ENCODE measurements at places on chromosomes 13 and 19.

- DNase-seq: peak; percentile 87
These were observed 82.9 kb upstream of the C1QTNF9B start for GRCh38 chr13:23980160-23980551.

DNA sequence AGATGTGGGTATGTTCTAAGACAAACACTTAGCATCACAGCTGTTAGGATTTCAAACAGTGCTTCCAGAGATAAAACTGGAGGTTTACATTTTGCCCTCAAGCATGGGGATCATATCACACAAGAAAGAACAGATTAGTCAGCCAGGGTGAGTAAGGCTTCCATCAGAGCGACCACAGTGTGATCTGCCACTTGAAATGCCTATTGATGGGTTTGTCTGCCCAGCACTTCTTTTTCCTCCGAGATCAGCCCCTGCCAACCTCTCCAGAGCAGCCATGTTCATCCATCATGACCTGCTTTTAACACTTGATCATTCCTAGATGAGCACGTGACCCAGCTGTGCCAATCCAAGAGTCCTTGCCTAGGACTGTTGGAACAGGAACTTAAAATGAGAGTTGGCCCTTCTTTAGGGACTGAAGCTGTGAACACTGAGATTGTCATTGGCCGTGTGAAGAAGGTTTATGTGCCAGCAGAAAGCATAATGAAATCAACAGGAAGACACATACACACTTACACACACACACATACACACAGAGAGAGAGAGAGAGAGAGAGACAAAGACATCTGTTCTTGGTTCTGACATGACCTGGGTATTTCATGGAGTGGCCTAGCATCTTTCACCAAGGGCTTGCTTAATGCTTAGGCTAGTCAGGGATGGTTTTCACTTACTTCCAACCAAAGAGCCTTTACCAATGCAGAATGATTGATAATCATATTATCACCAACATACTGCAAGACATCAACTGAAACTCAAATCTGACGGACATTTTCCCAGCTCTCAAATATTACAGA, 5.2 kb upstream of the CEBPG start:
- DNase-seq: no peak

DNA sequence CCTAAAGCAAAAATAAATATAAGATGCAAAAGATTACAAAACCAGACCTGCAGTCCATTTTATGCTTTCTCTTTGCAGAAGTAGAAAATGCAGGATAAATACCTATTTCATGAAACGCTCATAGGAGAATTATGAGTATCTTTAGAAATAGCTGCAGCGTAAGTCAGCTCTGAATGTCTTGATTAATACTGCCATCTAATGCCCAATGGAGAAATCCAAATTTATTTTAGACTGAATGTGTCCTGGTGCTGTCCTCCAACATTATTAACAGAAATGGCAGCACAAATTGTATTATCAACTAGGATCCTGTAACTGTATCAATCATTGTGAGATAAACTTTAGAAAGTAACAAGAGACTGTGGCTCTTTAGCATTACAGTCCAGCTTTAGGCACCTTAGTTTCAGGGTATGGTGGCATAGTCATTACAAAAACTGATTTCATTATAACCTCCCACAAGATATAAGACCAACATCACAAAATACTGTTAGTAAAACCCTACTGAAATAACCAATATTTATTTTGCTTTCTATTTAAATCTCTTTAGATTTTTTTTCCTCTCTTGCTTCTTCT, 162.1 kb upstream of the MIR17HG start:
- no peak for DNase-seq

- no peak for DNase-seq
These were observed 2.8 kb downstream of the ZIC5 start for GRCh38 chr13:99968521-99969452.

GRCh38 chr19:1859331-1859781, 4.0 kb downstream of the KLF16 start:
- DNase-seq: no peak

GRCh38 chr13:45921162-45921736, 69.7 kb upstream of the SIAH3 start:
- DNase-seq: no peak

DNA sequence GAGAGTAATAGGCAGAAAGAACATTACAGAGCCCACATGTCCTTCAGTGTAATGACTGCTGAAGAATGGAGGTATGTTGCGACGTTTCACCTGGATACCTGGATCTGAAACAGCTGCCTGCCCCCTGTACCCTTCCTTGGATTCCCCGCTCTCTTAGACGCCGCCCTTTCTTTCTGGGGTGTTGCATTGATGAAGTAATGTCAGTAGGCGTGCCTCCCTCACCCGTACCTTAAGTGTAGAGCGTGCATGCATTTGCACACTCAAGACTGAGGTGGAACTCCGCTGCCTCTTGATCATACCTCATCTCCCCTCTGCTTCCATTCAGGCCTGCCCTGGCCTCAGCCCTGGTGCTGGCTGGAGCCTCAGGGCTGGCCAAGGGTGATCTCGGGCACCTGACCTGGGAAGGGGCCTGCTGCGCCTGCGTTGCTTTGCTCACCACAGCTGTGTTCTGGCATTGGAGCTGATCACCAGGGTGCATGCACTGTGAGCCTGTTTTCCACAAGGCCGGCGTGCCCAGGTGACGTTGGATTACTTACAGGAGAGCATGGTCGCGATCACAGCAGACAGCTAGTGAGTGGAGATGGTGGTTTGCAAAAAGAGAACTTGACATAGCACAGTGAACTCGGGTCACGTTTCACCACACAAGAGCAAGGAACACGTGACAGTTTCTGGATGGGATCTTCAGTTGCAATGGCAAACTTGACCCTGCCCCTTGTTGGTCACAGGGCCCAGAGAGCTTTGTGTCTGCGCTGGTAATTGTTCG, 99.0 kb downstream of the ARHGEF7 start:
- DNase-seq: no peak

DNA sequence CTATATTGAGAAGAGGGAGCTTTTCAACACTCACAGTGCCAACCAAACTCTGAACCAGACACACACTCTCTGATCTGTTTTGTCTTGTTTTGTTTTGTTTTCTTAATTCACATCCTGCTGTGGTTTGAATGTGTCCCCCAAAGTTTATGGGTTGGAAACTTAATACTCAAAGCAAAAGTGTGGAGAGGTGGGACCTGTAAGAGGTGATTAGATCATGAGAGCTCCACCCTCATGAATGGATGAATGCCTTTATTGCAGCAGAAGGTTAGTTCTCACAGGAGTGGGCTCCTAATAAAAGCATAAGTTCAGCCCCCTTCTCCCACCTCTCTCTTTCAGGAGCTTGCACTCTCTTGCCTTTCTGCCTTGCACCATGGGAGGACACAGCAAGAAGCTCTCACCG, 957.1 kb downstream of the PCDH9 start:
- DNase-seq: no peak

DNA sequence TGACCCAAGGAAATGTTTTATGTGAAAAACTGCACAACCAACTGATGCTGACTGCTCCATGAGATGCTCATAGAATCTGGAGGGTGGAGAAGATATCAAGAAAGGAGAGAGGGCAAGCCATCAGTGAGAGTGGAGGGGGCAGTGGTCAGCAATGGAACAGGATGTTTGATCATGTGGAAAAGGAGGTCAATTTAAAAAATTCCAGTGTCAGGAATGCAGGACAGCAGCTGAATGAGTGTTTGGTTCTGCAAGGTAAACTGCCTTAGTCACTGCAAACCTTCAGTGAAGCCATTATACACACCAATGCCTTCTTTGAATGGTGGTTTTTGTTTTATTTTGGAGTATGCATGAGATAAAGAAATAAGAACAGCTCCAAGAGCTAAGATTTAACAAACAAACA, 121.5 kb downstream of the FGF14 start:
- no peak for DNase-seq

DNA sequence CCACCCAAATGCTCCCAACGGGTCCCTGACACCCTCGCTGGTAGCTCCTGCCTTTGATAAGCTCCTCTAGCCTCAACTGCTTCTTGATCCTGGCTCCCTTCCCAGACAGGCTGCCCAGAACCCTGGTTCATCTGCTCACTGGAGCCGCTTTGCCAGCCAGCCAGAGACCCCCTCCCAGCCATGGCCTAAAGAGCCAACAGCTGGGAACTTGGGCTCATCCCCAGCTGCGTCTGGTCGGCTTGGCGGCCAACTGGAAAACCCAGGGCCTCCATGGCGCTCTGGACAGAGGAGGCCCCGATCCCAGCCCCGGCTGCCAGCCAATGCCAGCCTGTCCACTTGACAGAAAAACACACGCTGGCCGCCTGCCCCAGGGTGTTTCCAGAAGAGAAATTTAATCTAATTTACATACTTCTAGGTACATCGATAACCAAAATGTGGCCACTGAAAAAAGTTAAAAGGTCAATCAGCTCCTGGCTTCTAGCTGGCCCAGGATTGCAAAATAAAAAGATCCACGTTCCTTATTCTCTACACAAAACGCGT, 3.0 kb upstream of the AKAP8L start:
- DNase-seq: no peak

Data from stimulated activated CD8-positive, alpha-beta memory T cell treated with anti-CD3 and anti-CD28 coated beads, Interleukin-4, amount 100 ng/mL, for 1 hour (primary cell).